ENCODE measurements at places on chromosomes 7 and 10.

DNA sequence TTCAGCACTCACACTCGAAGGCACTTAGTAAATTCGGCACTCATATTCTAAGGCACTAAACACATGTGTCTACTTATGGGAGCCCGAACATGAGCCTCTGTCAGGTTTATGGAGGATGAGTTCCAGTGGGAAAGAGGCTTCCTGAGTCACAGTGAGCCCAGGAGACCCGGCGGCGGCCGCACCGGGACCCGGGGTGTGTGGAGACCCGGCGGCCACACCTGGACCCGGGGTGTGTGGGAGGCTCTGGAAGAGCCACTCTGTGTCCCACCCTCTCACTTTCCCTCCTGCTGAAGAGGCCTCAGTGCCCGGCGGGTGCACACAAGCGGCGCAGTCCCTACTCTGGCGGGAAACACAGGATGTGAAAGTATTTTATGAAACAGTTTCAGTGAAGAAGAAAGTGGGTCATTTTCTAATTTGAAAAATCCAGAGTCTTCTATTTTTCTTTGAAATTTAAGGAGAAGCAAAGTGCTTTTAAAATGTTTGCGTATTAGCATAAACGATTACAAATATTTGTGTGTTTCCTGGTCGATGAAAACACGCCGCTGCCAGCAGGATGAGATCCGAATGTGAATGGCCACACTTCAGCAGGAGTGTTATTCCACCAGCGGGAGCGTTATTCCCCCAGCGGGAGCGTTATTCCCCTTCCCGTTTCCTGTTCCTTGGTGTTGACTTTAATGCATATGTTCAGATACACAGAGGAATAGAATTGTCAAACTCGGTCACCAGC, 625.1 kb downstream of the DNAJB6 start:
- no peak for DNase-seq

GRCh38 chr7:147885869-147886268, 704.7 kb upstream of the C7orf33 start:
- DNase-seq = no peak

DNA sequence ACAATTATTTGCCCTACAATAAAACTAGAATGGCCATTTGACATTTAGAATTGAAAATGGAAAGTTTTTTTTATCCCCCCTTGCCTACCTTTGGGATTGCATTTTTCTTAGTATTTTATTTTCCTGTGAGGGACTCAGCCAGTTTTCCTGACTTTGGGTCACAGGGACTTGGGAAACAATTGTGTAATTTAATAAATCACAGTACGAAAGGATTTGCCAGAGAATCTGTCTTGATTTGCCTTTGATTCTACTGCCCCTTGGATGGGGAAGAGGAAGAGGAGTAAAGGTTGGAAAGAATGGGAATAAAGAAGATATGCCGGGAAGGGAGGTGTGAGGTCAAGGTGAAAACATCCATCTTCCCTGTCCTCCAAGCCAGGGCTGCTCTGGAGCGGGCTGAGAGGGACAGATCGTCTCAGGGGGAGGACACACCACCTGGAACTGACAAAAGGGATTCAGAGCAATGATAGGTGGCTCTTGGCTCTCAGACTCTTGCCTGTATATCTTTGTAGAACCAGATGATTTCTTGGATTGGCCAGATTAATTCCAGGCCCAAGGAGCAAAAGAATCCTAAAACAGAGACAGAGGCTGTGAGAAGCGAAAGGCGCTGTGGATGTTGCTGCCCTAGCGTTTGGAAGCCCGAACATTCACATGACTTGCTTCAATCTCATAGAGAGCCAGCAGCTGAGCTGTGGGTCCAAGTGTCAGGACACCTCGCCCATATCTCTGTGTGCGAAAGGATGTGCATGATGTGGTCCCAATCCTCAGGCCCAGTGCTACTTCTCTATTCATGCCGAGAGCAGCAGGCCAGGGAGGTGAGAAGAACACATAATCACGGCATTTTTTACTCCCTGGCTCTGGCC, 50.3 kb upstream of the ZEB1 start:
- no peak for DNase-seq

DNA sequence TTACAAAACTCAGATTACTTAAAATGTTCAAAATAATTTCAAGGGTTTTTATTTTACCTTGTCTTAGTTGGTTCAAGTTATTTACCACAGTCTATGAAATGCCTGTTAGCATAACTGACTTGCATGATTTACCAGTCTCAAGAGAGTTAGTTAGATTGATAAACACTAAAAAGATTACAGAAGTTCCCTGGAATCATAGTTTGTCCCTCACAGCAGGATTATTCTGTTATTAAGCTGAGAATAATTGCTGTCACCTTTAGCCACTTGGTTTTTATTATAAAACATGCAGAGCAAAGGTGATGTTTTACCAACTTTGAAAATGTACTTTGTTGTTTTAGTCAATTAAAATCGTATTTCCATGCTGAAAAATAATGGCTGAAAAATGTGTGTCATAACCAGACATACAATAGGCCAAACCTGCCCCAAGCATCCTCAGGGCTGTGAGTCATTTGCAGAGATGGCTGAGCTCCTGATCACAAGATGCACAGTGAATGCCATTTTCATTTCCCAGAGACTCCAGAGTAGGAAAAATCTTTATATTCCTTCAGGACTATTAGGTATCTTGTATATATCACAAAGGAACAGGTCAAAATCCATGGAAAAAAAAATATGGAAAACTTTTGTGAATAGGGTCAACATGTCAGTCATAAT, 87.8 kb upstream of the DKK1 start:
- DNase-seq = no peak

GRCh38 chr7:90816511-90817142, 220.5 kb downstream of the CDK14 start:
- no peak for DNase-seq

DNA sequence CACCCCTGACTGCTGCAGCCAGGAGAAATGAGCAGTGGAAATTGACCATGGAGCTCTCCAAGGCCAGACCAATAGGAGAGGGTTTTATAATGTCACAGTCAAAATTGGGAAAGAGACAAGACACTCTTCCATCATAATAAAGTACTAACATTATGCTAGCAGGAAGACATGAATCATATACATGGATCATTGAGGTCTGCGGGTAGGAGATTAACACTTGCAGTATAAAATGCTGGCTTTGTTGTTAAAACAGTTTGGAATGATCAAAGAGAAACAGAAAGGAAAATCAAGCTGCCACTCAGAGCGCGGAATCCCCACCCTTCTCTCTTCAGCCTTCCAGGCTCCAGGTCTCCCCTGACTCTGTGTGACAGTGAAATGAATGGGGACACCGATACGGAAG, 53.4 kb upstream of the CALN1 start:
- no peak for DNase-seq

DNA sequence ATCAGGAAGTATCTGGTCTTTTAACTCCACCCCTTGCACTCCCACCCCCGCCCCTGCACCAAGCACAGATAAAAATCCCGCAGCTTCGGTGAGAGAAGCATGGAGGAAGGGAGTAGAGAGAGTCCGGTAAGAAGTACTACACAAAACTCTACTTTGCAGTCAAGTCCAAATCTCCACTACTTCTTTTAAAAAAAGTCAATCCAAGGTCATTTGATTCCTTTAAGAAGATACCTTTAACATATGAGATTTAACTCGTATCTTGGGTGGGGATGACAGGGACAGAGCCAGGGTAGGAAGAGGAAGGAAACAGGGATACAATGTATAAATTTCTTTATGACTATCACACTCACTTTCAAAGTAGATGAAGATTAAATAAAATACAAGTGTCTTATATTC, 132.1 kb downstream of the NRBF2 start:
- DNase-seq = peak; percentile 14

DNA sequence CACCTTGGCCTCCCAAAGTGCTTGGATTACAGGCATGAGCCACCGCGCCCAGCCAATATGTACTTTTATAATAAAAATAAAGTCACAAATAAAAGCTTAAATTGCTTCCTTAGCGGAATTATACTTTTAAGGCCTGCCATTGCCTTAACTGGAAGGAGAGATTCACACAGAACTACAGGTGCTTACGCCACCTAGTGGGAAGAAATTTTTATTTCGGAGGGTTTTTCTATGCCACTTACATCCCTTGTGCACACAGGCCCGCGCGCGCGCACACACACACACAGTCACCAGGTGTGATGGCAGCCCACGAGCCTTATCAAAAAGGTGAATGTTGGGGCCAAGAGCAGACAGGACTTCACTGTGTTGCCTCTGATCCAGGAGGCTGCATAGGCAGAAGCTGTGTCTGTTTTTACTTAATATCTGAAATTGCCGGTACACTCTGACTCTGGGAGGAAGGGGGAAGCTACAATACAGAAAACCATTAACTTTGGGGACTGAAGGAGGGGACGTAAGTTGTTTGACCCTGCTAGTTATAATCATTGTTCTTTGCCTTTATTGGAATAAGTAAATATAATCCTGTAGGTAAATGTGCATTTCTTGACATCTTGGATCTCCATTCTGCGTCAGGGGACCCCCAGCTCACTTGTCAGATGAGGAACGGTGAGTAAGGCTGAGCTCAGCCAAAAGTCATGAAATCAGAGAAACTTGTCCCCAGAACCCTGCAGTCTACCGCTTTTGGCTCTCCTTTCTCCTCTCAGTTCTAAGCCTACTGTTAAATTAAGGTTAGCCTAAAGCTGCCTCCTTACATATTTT, 87.1 kb downstream of the SLC16A9 start:
- no peak for DNase-seq

GRCh38 chr7:95693551-95694333, 78.6 kb upstream of the DYNC1I1 start:
- DNase-seq = no peak

- no peak for DNase-seq
Measured at GRCh38 chr10:62548686-62549085, 174.5 kb downstream of the ZNF365 start.

DNA sequence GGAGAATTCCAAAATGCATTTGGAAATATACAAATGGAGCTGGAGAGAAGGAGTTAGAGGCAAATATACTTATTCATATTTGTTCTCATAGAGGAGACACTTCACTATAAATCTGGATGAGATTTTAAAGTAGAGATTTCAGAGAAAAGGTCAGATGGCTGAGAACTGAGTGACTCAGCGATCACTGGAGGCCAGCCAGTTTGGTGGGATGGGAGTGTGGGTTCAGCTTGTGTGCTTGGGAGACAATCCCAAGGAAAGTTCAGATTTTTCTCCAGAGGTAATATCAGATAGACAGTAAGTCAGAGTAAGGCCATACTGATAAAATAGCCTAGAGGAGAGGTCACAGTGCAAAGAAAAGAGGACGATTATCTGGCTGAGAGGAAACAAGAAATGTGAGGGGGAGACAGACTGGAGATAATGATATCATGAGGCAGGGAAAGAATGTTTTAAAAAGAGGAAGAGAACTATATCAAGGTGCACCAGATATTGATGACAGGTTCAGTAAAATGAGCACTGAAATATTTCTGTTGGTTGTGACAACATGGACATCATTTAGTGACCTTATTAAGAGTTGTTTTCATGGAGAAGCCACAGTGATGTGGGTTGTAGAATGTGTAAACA, 67.0 kb downstream of the MDFIC start:
- no peak for DNase-seq

- DNase-seq = no peak
Measured at GRCh38 chr7:13800694-13801448, 188.6 kb downstream of the ETV1 start.

- no peak for DNase-seq
Measured at GRCh38 chr7:19293431-19293830, 148.2 kb upstream of the FERD3L start.

DNA sequence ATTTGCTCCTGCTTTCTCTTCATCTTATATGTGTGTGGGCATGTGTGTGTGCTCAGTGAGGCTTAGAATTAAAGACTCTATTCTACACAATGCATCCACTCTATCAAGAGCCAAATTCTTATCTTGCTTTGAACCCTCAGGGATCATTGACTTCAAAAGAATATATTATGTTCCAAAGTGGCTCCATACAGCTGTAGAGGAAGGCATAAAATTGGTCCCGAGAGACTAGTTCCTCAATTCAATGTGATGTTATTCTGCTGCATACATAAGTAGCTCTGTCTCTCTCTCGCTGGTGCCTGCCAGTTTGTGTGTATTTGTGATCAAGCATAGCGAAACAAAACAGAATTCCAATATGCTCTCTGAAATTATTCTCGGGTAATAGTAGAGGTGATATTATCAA, 997.9 kb upstream of the POT1 start:
- DNase-seq = no peak

DNA sequence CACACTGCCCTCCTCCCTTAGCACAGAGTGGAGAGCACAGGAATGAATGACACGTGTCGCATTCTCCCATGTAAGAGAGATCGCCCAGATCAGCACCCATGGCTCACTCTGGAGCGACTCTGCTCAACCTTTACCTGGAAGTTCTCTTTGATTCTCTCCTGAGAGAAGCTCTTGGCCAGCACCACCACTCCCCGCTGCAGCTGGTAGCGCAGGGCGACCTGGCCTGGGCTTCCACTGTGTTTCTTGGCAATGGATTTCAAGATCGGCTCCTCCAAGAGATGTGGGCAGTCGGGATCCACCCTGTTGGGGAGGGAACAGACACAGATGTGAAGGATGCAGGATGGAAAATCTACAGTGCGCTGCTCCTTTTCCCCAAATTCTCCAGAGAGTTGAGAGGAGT, 27.4 kb downstream of the AKR1C8 start:
- DNase-seq = no peak

- DNase-seq = no peak
Measured at GRCh38 chr7:83072576-83073517, 89.8 kb downstream of the PCLO start.

GRCh38 chr7:45574669-45575500, 717 bp downstream of the ADCY1 start:
- no peak for DNase-seq

GRCh38 chr10:22617516-22617915, 96.9 kb downstream of the PIP4K2A start:
- DNase-seq = no peak

GRCh38 chr7:15681186-15681585, 5.3 kb downstream of the MEOX2 start:
- no peak for DNase-seq

DNA sequence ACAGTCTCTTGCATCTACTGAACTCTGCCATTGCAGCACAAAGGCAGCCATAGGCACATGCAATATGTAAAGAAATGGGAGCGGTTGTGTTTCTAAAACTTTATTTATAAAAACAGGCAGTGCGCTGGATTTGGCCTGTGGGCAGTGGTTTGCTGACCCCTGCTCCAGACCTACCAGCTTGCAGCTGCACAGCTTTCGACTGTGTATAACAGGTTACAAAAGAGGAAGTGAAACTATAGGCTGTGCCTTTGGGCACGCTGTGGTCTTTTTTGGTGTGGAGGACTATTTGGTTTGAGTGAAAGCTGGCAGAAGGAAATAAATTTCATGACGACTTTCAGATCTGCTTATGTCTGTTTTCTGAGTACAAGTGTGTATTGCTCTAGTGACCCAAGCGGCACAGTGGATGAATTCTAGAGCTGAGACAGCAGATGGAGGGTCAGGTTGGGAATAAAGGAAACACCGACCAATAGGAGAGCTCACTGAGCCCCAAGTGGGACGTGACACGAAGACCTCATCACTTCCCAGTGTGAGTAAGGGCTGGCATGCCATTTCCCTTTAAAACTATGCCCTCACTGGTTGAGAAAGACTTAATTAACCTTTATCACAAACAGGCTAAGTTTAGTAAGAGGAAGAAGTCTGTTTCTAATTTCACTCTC, 152.7 kb downstream of the ANK3 start:
- DNase-seq = no peak
